Type B pancreatic cell (in vitro differentiated cells): ENCODE measurements at places on chromosomes 2 and 18. TPM values are rescaled to one million over a fixed set of nuclear protein-coding genes. Genes with fewer than 3 reads are reported as not detected.
A peak's percentile ranks its signal among the peaks of the same experiment; 100 is the strongest.

DNA sequence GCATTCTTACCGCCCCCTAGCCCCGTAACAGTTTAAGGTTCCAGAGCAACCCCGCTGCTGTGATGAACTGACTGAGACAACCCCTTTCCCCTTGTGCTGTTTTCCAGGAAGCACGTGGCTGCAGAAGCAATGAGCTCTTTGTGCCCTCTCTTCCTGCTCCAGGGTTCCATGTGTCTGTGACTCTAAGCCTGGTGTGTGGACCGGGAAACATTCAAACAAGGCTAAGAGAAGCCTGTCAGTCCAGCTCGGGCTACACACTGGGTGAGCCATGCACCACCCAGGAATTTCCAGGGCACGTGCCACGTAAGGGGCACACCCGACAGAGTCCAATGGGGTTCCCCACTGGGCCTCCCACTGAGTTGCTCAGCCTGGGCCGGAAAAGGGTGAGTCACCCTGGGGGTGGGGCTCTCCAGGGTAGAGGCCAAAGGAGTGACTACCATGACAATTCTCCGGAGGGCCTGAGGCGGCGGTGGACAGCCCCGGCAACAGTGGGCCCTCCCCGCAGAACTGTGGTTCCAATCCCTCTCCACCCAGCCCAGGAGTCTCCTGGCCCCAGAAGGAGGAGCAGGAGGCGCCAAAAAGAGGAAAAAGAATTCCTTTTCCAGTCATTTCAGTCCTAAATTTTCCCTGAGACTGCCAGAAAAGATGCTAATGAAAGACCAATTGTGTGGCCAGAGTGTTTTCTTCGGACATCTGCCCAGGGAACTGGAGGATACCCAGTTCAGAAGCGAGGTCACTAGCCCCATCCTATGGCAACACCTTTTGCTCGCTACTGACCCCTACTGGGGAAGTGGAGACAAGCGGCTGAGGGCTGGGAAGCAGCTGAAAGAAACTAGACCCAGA is 157.8 kb upstream of the SLC1A4 start:
- DNase-seq, result no peak
- H3K27me3 ChIP-seq, result peaks cover 13% of the 10 kb centered on the region
- no peaks in the 10 kb centered on the region for H3K36me3 ChIP-seq
- H3K27ac ChIP-seq, result peak overlapping the region; percentile 73

GRCh38 chr18:80167931-80168330 is 58.9 kb downstream of the ADNP2 start:
- peaks cover 11% of the 10 kb centered on the region for H3K4me1 ChIP-seq
- H3K4me3 ChIP-seq, result no peak overlapping the region
- H3K27me3 ChIP-seq, result no peaks in the 10 kb centered on the region
- DNase-seq, result no peak
- no peak overlapping the region for H3K27ac ChIP-seq
- H3K36me3 ChIP-seq, result peaks cover 13% of the 10 kb centered on the region

DOK6 gene
- 5.4 and 7.3 TPM in 2 replicates for total RNA-seq

MC4R gene
- 1.3 TPM in 1 of 2 replicates, not detected in the other for total RNA-seq

HIBCH gene
- 28.8 and 46.6 TPM in 2 replicates for total RNA-seq

PRSS56 gene
- 0.34 TPM in 1 of 2 replicates, not detected in the other for total RNA-seq

DNA sequence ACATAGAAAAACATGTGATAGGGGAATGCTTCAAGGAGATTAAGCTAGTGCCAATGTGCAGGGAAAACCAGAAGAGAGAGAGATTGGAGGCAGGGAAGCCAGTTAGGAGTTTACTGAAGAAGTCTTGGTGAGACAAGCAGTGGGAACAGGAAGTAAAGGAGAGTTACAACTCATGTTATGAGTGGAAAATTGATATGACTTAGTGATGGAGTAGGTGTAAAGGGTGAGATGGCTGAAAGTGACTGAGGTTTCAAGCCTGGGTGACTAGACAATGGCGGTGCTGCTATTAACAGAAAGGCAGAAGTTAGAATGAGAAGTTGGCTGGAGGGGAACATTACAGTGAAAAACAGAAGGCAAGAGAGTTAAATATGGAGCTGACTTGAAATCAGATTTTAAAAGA is 16.5 kb downstream of the DOK1 start:
- H3K36me3 ChIP-seq, result no peaks in the 10 kb centered on the region
- H3K4me3 ChIP-seq, result no peak overlapping the region
- H3K27ac ChIP-seq, result no peak overlapping the region

DNA sequence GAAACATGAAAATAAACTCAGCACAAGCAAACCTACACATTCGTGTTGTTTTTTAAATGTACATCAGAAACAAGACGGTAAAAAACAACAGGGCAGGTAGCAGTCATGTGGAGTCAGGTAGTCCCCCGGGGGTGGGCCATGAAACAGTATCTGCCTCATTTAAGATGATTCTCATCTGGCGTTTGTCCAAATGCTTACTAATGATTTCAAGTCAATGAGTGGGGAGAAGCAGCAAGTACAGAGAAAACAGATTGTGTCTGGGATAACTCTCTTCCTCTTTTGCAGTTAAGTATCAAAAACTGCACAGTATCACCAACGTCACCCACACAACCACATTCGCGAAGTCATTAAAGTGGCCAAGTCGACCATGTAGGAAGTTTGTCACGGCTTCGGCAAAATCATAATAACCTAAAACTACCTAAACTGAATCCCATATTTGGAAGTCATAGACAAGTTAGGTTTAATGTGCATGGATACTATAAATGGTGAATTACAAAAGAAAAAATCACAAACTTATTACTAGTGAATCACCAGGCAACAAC is 1.3 kb downstream of the LAPTM4A start:
- no peak overlapping the region for H3K27ac ChIP-seq
- H3K4me3 ChIP-seq, result no peak overlapping the region
- H3K27me3 ChIP-seq, result no peaks in the 10 kb centered on the region
- H3K36me3 ChIP-seq, result no peaks in the 10 kb centered on the region
- H3K4me1 ChIP-seq, result peaks cover 23% of the 10 kb centered on the region

DNA sequence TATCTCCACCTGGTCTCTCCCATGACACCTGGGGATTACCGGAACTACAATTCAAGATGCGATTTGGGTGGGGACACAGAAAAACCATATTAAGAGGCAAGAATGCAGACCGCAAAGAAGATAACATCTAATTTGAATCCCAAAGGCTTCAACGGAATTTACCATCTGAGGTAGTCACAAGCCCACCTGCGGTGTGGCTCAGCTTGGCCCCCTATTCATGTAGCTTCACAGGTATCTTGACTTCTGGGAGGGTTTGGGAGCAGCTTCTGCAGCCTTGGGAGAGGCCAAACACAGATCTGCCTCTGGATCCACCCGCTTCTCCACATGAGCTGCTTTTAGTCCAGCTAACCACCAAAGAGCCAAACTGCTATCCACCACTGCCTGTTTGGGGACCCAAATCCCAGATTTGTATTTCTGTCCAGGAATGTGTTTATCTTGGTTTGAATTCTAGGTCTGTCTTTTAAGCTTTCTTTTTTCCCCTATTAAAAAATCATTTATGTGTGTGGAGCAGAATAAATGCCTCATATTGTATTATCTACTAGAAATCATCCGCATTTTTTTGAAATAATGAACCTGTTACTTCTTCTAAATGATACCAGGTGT is 247.6 kb downstream of the DLGAP1 start:
- no peaks in the 10 kb centered on the region for H3K27me3 ChIP-seq
- no peak for DNase-seq
- no peak overlapping the region for H3K27ac ChIP-seq
- peaks cover 9% of the 10 kb centered on the region for H3K4me1 ChIP-seq
- no peaks in the 10 kb centered on the region for H3K36me3 ChIP-seq

IMPA2 gene
- 53.6 and 56.3 TPM in 2 replicates for total RNA-seq

TRAK2 gene
- total RNA-seq, result 24.6 and 49.6 TPM in 2 replicates
